Stimulated activated CD4-positive, alpha-beta T cell treated with anti-CD3 and anti-CD28 coated beads, TNF-alpha, amount 100 ng/mL, for 1 hour (primary cell): ENCODE measurements at places on chromosomes 7 and 10.

- no peak for DNase-seq
Measured at GRCh38 chr7:191981-192649, at the start of gene FAM20C. FAM20C (plus strand) TSS chr7:192571; CDS start chr7:193200, 629 bp downstream.

DNA sequence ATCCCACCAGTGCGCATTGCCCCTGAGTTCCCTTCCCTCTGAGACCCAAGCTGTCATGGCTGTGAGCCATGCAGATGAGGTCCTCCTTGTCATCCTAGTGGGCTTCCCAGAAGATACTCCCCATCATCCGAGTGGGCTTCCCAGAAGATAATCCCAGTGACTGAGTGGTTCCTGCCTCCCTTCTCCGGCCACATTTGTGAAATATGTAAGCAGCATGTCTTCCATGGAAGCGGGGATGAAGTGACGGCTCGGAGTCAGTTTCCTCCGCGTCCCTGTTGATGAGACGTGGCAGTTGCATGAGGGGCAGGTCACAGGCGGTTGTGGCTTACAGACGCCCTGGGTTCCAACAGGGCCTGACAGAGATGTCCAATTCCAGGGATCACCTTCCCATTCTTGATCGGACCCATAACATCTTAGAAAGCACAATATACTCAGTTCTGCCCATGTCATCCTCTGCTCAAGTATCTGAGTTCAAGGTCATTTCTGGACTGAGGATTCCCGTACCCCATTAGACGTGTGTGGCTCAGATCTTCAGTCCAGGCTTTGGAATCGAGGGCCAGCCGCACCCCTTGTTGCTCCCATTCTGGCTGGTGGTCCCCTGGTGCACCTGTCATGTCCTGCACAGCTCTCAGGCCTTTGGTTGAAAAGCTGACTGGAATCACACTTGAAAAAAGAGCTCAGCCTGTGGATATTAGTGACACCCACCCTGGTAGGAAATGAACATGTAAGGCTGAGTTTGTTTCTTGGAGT lies 166.9 kb downstream of the PTPRN2 start:
- DNase-seq: no peak

- no peak for DNase-seq
Measured at GRCh38 chr10:106576534-106576933, 588.0 kb downstream of the SORCS1 start.

- DNase-seq: no peak
Measured at GRCh38 chr7:3434611-3435010, 133.6 kb downstream of the SDK1 start.

DNA sequence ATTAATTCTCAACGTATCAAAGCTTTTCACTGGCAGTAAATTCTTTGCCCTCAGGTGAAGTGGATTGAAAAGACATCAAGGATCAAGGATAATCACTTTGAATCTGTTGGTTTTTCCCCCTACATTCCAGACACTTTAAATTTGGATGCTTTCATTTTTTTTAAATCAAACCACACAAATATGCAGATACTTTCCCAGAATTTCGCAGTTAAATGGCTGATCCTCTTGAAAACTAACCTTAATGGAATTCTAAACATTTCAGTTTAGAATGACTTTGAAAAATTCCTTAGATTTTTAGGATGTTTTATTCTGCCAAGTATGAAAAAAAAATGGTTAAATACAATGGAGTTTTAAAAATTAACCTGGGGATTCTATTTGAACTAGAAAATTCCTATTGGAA lies 325.9 kb downstream of the GFRA1 start:
- DNase-seq: no peak
